ENCODE measurements at places on chromosomes 2 and 18. TPM values are rescaled to one million over a fixed set of nuclear protein-coding genes. Genes with fewer than 3 reads are reported as not detected.

DNA sequence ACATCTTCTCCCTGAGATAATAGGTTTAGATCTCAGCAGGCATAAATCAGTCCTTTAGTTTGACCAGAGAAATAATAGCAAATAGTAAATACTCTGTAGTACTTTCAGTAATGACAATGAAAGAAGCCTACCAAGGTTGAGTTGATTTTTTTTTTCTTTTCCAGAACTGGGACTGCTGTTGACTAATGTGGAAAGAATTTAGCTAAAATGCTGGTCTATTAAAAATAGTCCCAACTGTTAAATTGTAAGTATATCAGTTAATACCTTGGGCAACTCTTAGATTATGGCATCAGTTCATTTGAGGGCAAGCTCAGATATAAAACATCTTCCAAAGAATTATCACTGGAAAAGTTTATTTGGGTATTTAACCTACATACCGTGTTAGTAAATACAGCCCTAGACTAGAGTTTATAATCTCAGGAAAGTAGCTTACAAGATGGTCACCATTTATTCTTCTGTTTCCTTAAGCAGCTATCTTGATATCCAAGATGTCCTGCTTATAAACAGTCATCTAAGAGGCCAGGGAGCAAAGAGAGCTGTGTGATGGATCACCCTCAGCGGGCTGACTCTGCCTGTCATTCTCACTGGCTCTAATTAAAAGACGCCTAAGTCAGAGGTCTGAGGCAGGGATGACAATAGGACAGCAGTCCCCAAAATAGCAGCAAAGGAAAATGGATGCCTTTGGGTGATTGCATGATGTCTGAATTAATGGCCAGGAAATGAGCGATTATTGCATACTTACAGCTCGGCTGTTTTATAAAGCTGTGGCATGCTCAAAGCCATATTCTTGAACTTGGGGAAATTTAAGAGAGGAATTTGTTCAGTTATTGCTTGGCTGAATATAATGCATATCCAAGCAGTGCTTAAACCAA lies 121.3 kb downstream of the MTX2 start:
- no peak for DNase-seq

DNA sequence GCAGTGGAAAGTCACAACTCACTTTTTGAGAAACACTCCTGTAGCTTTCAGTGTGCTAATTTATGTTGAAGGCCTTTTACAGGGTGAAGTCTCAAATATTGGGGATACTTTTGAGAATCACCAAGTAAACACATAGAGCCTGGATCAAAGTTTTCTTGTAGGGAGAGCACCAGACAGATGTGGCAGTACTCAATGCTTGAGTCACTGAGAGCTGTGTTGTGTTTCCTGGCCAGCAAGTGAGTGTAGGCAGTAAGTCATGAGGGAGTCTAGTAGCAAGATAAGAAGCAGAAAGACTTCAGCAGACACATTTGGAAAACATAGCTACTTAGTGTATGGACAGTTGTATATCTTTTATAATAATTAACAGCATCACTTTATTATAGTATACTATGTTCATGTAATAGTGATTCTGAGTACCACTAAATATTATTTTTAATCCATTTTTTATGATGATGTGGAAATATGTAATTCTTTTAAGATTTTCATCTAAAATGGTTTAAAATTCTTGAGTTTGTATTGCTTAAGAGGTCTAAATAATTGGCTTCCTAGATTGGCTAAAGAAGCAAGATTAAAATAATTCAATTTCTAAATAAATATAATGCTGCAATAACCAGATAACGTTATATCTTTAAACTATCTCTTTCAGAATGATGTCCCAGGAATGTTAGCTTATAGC lies 12.8 kb downstream of the PSMD1 start:
- DNase-seq = no peak

DNA sequence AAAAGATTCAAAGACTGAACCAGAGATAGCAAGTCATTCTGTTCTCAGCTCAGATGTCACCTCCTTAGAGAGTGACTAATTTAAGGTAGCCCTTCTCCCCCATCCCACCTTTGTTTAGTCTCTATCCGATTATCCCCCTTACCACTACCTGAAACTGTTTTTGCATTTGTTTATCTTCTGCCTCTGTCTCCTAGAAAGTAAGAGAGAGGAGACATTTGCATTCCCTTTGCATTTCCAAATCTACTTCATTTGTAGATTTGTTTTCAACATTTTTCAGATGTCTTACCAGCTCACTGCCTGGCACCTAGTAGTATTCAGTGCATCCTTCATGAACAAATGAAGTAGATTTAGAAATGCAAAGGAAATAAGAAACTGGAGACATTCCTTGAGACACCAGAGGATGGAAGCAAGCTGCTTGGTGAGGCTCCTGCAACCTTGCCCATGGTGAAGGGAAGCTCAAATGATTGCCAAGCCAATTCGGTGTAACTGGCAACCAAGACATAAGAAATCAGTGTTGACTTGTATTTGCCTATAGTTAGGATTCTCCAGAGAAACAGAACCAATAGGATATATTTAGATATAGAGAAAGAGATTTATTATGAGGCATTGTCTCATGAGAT lies 385.7 kb downstream of the STK39 start:
- DNase-seq = no peak

The SUPT7L gene
- total RNA-seq = 13.9 TPM
